ENCODE measurements at places on chromosomes 16 and 17.
A peak's percentile ranks its signal among the peaks of the same experiment; 100 is the strongest.

GRCh38 chr17:76820561-76820960 lies 47.6 kb upstream of the MGAT5B start:
- DNase-seq, result no peak

GRCh38 chr16:2836646-2837508 lies 6.8 kb downstream of the ZG16B start:
- DNase-seq, result peak; percentile 9

DNA sequence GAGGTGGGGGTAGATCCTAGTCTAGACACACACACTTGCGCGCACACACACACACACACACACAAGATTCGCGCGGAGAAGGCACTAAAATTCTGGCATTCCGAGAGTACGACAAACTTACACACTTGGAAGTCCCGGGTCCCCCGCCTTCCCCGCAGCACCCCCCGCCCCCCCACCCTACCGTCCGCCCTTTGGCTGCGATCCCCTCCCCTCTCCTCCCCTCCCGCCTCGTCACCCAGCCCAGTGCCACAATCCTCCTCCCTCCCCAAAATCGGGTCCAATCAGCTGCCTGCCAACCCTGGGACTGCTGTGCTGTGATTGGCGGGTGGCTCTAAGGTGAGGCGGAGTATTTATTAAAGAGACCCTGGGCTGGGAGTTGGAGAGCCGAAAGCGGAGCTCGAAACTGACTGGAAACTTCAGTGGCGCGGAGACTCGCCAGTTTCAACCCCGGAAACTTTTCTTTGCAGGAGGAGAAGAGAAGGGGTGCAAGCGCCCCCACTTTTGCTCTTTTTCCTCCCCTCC lies at the start of gene SOX9:
Gene SOX9, plus strand, starts transcription at position 379 of the 522 bp plus-strand sequence. CDS start 372 bp downstream, outside the sequence.
- peak; percentile 79 for DNase-seq

DNA sequence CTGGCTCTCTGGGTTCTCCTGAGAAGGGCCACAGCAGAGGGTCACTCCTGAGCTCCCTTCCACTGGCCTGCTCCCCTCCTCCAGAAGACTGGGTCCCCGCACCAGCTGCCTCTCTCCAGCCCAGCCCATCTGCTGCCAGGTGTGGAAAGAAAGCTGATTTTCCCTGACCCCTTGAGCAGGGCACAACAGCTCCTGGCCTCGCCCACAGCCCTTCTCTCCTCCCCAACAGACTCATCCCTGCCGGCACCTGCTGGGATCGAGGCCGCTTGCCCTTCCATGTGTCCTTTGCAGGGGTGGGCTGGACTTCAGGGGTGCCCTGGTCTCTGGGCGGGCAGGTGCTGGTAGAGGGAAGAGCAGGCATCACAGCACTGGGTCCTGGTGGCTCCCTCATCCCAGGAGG lies 4.8 kb upstream of the SMIM5 start:
- DNase-seq, result no peak

- no peak for DNase-seq
Measured at GRCh38 chr16:20611350-20611902, 35.3 kb upstream of the ACSM2B start.

DNA sequence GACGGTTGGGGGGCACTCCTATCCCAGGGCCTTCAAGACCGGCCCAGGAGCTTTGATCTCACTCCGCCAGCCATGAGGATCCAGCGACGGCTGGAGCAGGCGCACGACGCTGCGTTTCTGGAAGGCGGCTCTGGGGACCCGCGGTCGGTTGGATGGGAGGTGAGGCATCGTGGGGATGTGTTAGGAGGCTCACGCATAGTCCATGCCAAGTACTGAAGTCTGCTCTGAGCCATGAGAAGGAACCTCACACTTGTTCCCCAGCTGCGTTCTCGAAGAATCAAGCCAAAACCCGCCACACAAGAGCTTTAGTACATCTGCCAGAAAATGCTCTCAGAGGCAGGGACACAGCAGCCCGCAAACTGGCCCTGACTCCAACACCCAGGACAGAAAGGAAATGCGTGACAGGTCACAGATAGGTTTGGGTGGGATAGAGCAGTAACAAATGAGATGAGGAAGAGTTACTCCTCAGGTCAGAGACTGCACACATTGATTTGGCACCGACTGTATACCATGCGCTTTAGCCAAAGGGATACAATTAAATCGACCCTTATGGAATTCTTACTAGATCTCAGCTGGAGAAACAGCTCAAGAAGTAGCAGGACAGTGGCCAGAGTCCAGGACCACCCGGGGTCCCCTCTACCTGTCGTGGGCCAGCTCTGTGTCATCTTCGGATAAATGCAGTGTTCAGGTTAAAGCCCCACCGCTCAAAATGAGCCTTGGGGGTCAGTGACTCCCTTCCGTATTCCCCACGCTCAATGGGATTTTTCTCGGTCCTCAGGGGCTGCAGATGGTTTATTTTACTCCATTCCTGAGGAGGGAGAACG lies 6.7 kb upstream of the GSG1L start:
- DNase-seq, result no peak

DNA sequence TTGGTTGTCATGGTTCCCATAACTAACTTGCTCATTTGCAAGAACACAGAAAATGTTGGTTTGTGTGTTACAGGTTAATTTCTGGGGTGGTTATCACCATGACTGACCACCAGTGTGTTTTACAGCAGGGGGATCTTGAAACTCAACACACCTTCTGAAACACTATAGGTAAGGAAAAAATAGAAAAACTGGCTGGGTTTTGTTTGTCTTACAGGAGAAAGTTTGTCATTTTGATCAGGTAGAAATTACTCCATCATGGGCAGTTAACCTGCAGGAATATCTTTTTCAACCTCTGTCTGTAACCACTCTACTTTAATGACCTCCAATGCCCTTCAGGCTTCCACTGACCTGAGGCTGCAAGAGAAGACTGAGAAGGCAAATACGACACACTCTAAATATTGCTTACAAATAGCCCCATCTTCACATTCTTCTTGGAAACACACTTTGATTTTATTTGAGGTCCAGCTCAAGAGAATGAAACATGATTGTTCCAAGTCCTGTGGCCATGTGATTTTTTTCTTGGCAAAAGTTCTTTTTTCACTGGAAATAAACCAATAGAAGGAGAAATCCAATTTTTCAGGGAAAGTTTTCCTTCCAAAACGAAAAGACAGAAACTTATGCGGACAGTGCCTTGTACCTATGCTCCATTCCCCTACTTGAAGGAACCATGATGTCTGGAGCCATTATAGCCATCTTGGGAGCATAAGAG lies 428.7 kb upstream of the SALL1 start:
- DNase-seq, result no peak

DNA sequence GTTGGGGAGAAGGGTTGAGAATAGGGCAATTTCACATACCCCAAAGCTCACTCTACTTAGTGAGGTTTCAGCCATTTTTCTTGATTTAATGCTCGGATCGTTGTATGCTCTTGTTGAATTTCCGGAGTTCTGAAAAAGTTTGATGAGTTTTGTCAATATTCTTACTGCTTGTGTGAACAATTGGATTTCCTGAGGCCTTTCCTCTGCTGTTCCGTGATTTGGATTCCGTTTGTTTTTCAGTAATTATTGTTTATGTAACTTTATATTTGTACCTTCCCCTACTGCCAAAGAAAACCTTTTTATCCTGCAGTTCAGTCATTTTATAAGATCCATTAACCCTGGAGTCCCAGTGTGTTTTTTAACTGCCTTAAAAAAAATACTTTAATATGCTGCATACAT lies 62.9 kb downstream of the PHKB start:
- DNase-seq, result no peak

- peak; percentile 87 for DNase-seq
Measured at GRCh38 chr17:66276328-66276937, 26.0 kb upstream of the PRKCA start.

DNA sequence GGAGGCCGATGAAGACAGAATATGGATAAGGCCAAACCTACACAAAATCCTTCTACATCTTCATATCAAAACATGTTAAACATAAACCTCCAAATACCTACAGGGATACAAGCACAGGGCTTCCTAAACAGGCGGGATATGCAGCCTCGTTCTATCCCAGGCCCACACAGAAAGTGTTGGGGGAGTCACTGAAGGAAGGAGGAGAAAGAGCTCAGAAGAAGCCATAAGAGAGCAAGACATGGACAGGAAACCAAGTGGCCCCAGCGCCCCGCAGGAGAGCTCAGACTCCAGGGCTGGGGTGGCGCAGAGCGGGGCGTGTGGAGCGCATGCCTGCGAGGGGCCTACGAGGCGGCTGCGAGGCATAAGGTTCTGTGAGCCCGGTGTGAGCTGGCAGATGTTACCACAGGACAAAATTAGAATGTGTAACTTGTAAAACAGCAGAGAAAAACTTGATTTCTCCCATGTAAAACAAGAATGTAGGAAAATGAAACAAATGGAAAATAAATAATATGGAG lies 11.0 kb upstream of the FASN start:
- no peak for DNase-seq

- DNase-seq, result no peak
Measured at GRCh38 chr16:51854401-51854951, 692.5 kb downstream of the TOX3 start.

Data from fibroblast of the aortic adventitia (primary cell).